Stimulated activated CD4-positive, alpha-beta T cell treated with anti-CD3 and anti-CD28 coated beads, Interleukin-12 subunit alpha, Interleukin-12 subunit beta, amount 100 ng/mL, for 24 hours (primary cell): ENCODE measurements at places on chromosomes 4 and X.
A peak's percentile ranks its signal among the peaks of the same experiment; 100 is the strongest.

- DNase-seq: no peak
These were observed 944 bp downstream of the FUNDC2 start for GRCh38 chrX:155027509-155028066.

- DNase-seq: peak; percentile 8
These were observed 618 bp downstream of the BEND4 start for GRCh38 chr4:42151568-42152506.

GRCh38 chrX:111443946-111444345 is 32.0 kb upstream of the DCX start:
- DNase-seq: no peak

GRCh38 chr4:107832275-107832807 is 7.6 kb downstream of the SGMS2 start:
- DNase-seq: no peak

DNA sequence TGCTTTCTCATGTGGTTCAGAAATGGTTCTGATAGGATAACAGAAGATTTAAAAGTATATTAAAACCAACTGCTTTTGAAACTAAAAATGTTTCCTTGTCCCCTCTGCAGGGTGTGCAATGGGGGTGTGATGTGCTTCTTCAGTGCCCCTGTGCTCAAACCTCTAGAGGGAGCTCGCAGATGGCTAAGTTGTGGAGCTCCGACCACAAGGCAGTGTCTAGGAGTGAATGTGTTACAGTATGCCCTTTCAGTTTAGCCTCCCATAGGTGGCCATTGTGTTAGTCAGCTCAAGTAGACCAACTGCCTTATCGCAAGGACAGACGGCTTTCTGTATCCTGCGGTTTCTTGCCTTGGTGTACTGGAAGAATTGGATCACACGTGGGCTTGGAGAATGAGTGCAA is 130.5 kb downstream of the TENT5D start:
- DNase-seq: no peak

GRCh38 chrX:118345045-118345463 is 852 bp upstream of the WDR44 start:
- DNase-seq: no peak

DNA sequence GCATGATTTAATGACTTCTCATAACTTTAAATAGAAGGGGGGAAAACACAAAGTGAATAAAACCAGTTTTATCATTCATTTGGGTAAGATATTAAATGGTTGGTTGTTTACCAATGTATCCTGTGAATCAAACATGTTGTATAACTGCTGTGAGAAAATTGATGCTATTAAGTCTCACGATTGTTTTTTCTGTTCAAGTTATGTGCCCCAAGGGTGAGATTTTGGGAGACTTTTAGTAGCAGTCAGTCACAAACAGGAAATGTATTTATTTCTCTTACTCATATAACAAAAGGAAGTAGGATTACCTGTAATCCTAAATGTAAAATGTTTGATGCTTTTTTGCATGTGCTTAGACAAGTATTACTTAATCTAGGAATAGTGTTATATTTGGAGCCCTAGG is 39.2 kb downstream of the MTHFD2L start:
- DNase-seq: no peak

- no peak for DNase-seq
These were observed 327.1 kb downstream of the NAP1L3 start for GRCh38 chrX:93346309-93346708.
